ENCODE measurements at places on chromosomes 16 and 17.

DNA sequence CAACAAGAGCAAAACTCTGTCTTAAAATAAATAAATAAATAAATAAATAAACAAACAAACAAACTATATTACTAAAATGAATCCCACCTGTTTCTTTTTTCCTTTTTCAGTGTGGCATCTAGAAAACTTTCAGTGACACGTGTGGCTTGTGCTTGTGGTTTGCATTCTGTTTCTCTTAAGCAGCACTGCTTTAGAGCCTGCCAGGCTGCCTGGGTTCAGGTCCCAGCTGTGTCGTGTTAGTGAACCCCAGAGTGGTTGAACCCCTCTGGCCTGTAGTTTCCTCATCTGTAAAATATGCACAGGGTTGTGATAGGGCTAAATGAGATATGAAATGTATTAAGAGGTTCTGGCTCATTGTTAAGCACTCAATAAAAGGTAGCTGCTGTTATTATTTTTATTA, 12.1 kb upstream of the EPN3 start:
- DNase-seq = no peak

DNA sequence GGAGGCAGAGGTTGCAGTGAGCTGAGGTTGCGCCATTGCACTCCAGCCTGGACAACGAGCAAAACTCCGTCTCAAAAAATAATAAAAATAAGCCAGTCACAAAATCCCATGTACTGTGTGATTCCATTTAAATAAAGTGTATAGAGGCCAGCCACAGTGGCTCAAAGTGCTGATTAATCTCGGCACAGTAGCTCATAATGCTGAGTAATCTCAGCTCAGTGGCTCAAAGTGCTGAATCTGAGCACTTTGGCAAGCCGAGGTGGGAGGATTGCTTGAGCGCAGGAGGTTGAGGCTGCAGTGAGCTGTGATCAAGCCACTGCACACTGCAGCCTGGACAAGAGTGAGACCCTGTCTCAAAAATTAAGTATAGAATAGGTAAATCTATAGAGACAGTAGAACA, 4.9 kb downstream of the TMED6 start:
- no peak for DNase-seq

GRCh38 chr17:80831491-80831890, 160.2 kb upstream of the CHMP6 start:
- DNase-seq = no peak

- DNase-seq = no peak
Measured at GRCh38 chr17:630801-631200, 83.8 kb downstream of the VPS53 start.

GRCh38 chr16:11057711-11058345, 113.5 kb downstream of the CLEC16A start:
- no peak for DNase-seq

GRCh38 chr16:977896-978295, 3.7 kb upstream of the SOX8 start:
- no peak for DNase-seq

DNA sequence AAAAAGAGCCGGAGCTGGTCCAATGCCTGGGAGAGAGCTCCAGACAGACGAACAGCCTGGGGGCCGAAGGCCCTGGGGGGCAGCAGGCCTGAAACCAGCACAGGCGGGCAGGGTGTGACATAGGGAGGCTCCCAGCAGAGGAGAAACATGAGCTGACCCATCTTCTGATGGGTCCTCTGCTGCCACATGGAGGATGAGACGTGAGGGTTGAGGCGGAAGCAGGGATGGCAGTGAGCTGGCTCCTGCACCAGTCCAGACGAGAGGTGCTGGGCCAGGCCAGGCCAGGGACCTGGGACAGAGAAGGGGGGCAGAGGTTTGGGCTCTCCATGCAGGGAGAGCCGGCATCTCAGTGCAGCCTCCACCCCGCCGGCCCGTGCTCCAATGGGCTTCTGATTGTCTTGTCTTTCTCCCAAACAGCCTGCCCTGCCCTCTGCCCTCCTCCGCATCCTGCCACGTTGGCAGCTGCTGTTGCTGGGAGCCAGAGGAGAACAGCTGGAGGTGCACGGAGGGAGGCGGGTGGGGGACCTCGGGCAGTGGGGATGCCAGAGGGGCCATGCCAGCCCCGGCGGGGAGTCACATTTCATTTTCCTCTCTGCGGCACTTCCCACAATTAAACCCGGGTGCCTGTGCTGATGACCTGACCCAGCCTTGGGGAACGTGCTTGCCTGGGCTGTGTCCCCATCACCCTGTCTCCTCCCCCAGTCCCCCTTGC, 139.1 kb upstream of the GSE1 start:
- no peak for DNase-seq

DNA sequence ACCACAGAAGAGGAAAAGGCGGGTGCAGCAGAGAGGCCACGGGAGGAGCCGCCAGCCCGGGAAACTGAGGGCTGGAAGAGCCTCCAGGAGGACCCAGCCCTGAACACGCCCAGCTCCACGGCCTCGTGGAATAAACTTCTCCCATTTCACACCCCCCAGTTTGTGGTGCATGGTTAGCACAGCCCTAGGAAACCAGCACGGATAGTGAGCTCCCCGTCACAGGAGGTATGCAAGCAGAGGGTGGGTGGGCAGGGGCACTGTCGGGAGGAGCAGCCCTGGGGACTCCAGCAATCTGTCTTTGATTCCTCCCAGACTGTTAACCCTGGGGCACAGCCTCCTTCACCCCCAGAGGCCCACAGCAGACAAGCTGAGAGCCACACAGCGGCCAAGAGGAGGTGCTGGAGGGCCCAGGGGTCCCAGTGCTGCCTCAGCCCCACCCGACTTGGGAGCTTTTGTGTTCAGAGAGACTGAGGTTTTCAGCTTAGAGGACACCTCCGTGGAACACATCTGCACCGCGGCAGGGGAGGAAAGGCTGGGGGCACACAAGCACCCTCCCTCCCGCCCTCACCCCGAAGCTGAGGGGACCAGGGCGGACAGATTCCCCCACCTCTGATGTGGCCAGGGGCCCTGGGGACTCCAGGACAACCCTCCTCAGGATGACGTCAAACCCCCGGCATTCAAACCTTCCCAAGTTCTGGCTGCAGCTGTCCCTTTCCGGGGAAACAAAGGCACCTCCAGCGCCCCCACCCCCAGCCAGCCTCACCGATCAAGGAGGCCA, 1.7 kb upstream of the IL17C start:
- DNase-seq = no peak

GRCh38 chr16:56607109-56607618, 1.2 kb upstream of the MT2A start:
- no peak for DNase-seq

- no peak for DNase-seq
Measured at GRCh38 chr17:48594538-48595277, 1.1 kb upstream of the HOXB5 start.

GRCh38 chr17:27266228-27266627, 27.7 kb upstream of the WSB1 start:
- no peak for DNase-seq

DNA sequence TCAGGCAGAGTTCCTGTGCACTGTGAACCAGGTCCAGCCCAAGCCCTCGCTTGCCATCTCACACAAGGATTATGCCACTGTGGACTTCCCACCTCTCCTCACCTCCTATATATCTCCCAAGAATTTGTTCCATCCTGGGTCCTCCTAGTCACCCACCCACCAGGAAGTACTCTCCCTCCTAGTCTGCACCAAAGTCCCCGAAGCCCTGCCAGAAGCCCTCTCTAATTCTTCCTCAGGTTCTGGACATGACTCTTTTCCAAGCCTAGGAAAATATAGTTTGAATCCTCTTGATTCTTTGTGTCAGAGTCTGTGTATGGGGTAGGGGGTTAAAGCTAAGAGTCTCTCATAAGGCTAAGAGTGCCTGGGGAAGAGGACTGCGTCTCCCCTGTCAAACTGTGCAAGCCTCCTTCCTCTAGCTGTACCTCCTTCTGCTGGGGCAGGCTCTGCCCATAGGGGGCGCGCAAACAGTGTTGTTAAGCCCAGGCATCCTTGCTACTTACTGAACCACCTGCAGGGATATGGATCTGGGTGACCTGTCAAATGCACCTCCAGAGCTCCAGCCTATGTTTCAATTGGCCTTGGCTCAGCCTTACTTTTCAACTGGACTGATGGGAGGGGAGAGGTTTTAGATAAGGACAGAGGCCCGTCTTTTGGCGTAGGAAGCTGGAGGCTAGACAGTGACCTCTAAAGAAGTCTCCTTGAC, 16.6 kb upstream of the DLX4 start:
- no peak for DNase-seq

DNA sequence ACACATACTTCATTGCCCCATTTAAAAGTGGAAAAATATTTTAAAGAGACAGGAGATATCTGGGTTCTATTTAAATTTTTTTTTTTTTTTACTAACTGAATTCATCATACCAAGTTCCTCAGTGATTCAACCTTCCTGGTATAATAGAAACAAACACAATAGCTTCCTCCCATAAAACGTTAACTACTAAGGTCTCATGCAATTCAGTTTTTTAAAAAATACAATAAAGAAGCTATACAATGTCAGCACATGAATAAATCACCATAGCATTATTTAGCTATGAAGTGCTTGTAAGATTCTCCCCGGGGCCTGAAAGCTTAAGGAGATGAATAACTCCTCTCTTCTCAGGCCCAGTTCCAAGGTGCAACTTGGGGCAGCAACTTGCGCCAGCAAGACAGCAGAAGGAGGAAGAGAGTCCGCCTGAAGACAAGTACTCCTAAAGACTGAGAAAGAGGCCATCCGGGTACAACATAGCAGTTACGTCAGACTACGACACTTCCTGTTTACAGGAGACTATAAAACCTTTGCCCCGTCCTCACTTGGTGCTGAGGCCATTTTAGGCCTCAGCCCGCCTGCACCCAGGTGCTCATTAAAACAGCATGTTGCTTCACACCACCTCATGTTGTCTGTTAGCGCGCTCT, 81.5 kb downstream of the MYO1D start:
- DNase-seq = no peak

DNA sequence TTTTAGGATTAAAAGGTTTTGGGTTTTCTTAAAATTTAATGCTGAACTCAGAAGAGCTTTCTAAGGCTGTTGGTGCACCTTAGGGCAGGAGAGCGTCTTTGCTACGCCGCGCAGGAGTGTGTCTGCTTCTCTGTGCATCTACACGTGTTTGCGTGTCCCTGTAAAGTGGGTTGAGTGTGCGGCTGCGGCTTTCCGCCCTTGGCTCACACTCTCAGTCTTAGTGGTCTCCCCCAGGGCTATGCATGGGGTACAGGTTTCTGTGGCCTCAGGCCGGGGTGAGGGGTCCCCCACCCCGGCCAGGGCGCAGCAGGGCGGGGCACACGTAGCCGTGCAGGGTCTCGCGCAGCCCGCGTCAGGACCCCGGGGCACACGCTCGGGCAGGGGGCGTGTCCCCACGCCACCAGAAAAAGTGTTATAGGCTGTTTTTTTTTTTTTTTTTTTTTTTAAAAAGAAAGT, 727 bp upstream of the TENT4B start:
- no peak for DNase-seq

GRCh38 chr17:31400481-31400950, 9.0 kb downstream of the RAB11FIP4 start:
- no peak for DNase-seq

DNA sequence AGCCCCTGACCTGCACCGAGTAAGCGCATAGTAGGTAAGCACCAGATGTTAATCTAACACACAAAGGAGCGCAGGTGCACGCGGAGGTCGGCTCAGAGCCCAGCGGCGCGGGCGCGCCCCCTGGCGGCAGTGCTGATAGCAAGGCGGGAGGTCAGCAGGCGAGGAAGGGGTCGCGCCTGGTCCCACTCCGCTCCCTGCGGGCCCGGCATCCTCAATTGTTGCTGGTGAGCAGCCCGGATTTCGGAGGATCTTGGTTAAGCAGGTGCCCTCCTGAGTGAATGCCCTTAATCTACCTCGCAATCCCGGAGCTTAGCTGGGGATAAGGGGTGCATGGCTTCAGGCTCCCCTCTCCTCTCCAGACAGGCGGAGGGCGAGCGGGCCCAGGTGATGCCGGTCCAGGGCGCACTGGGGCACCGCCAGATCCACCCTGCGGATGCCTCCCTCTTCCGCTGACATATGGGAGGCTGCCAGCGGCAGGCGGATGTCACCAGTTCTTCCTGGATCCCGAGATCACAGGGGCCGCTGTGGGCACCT, 4.0 kb upstream of the WNT3 start:
- no peak for DNase-seq

DNA sequence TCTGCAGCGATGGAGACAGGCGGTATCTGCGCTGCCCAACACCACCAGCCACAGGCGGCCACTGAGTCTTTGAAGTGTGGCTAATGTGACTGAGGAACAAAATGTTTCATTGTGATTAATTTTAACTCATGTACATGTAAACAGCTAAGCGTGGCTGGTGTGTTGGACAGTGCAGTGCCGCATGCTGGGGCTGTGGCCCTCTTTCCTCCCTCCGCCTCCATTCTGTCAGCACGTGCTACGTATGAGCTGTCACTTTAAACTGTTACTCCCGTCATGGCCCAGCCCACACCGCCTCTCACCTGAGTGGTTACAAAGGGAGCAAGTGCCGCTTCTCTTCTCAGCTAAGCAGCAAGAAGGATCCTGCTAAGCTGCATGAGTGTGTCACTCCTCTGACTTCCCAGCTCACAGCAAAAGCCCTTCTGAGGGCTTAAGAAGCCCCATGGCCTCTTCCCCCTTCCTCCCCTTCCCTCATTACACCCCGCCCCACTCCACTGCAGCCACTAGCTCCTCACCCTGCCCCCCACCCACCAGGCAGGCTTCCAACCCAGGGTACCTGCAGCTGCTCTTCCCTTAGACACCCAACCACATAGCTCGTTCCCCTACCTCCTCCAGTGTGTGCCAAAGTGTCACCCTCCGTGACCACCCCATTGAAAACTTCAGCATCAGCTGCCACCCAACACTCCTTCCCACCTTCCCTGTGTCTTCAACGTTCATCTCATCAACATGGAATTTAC, 15.0 kb downstream of the HASPIN start:
- no peak for DNase-seq

DNA sequence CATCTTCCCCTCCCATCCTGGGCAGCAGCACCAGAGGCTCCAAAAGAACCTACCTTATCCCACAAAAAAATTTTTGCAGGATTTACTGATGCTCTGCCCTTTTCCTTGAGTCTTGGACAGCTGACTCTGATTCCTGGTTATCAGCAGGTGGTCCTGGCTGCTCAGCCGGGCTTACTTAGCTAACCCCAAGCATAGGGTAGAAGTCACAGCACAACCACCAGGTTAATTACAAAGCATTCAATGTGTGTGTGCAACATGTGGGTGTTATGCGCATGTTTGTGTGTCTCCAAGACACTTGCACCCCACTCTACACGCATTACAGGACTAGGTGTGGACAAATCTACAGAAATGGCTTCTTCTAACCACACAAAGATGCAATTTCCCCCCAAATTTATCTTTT, 36.3 kb downstream of the PECAM1 start:
- no peak for DNase-seq

DNA sequence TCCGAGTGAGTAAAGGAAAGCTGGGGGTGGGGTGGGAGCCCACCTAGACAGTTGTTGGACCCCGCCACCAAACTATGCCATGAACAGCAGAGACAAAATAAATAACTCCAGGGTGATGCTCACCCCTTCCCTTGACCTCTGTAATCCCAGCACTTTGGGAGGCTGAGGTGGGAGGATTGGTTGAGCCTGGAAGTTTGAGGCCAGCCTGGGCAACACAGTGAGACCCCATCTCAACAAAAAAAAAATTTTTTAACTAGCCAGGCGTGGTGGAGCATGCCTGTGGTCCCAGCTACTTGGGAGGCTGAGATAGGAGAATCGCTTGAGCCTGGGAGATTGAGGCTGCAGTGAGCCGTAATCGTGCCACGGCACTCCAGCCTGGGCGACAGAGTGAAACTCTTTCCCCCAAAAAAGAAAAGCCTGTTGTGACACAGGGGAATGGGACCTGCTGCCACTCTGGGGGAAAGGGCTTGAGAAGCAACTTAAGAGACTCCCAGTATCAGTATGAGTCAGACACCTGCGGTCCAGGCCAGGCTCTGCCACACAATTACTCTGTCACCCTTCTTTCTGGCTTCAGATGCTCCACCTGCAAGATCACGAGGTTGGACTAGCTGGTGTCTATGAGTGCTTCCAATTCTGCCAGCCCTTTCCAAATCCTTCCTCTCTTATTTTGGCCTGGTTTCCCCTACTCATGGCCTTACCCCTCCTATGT, 5.0 kb downstream of the SGCA start:
- no peak for DNase-seq

Data from NCI-H2081 treated with DMSO at 0.1 percent for 48 hours (cell line).